ENCODE measurements at places on chromosomes 2 and 18.

GRCh38 chr18:23936381-23936958, 78.1 kb upstream of the TTC39C start:
- DNase-seq, result no peak

DNA sequence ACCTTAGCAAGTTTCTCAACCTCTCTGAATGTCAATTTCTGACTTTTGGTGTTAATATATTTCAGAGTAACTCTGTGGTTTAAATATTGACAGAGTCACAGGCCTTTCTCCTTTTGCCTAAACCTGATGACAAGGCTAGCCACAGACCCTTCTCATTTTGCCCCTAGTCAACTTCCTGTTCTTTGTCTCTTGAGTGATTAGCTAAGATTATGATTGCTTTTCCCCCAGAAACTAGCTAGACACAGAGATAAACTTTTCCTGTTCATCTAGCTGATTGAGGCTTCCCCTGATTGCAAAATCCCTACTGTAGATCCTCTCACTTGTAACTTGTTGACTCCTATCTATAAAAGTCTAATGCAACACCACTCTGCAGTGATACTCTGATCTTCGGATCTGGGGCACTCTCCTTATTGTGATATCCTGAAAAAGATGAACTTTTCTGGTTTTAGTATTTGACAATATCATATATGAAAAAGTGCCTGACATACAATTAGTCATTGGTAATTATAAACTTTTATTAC, 241.4 kb downstream of the ZNF385B start:
- no peak for DNase-seq

GRCh38 chr2:226117510-226118065, 682.0 kb downstream of the IRS1 start:
- DNase-seq, result no peak

- no peak for DNase-seq
Observed at GRCh38 chr18:21457179-21457535, 143.3 kb downstream of the ESCO1 start.

GRCh38 chr2:234374736-234375135, 122.1 kb downstream of the ARL4C start:
- DNase-seq, result no peak

DNA sequence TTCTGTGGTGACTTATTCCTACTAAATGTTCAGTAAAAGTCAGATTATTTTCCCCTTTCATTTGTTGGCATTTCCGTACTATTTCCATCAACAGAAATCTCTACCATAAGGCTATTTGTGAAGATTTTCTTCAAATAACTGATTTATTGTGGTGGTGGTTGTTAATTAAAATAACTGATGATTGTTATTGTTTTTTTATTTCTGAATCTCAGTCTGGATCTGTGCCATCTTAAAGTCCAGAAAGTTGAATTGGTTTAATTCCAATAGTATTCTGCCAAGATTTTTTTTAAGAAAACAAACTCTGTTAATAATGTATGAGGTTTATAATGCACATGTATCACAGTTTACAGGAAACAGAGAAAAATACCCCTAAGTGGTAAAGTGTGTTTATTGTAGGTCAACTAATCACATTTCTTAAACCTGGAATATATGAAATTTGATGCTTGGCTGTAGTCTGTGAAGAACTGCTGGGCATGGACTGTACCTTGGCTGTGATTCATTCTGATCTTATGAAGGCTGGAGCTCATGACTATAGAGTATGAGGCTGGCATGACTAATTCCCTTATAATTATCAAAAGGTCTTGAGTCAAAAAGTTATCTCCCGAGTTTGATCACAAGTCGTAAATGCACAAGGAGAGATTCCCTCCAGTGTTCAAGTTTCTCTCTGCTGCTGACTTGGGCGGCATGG, 134.2 kb upstream of the RND3 start:
- no peak for DNase-seq

DNA sequence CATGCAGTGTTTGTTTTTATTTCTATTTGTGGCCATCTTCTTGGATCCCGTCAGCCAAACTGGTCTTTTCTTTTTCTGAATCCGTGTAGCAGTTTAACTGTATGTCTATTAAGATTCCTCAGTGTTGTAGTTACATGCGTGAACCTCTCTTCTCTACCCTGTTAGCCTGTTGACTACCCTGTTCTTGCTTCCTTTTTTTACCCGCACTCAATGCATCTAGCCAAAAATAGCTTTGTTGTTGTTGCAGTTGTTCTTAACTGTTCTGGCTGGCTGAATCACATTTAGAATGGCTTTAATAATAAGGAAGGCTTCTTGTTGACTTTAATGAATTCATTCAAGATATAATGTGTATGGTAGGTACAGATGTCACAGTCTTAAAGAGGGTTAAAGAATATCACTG, 137.1 kb downstream of the LCLAT1 start:
- no peak for DNase-seq

DNA sequence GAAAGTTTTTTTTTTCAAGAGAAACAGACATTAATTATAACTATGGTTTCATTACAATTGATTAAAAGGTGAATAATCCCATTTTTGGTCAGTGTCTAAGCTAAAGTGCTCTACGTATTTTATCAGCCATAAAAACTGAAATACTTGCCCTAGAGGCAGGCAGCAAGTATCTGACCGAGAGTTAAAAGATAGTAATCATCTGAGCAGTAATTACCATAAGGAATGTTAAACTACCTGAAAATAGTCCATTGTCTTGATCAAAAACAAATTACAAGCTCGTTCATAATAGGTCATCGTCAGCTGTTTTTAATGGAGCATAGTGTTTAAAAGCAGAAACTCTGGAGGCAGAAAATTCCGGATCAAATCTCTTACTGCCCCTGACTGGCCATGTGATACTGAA, 105.7 kb upstream of the ZEB2 start:
- DNase-seq, result no peak

- no peak for DNase-seq
Observed at GRCh38 chr2:237244976-237245646, 159.4 kb downstream of the COPS8 start.

- DNase-seq, result no peak
Observed at GRCh38 chr18:44370861-44371260, 309.8 kb upstream of the SETBP1 start.

DNA sequence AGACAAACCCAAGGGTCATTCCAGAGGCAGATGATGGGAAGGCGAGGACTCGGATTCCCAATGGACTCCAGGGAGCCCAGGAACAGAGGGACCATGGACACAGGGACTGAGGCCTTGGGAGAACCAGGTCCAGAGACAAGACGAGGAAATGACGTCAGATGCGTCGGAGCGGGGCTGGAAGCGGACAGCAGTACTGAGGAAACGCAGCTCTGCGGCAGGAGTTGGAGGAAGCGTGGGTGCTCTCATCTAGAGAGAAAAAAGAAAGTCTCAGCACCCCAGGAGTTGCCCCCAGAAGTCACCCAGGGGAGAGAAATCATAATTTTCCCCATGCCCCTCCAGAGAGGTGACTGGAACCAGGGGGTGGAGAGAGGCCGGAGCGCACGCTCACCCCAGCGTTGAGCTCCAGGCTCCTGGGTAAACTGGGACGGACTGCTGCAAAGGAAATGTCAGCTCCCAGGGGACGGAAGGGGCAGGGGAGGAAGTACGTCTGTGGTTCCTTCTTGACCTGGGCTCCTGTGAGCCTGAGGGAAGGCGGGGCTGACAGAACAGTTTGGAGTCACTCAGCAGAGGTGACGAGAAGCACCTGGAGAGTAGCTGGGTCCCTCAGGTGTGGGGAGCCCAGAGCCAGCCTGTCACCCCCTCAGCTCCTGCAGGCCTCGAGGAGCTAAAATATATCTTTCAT, 44.7 kb downstream of the CMPK2 start:
- no peak for DNase-seq

DNA sequence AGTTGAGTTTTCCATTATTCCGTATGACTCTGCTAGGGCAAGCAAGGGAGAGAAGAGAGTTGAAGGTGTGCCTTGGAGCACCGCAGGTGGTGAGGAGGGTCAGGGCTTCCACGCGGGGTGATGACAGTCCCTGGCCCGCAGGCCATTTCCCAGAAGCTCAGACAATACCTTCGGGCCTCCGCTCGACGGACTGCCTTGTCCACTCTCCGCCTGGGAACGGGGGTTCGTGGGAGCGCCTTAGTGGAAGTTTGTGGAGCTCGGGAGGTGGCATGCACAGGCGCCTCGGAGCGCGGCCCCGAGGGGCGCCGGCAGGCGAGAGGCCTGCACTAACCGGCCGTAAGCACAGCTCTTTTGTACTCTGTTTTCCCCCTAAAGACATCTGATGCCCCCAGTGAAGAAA, 69.8 kb downstream of the ARHGEF33 start:
- no peak for DNase-seq

DNA sequence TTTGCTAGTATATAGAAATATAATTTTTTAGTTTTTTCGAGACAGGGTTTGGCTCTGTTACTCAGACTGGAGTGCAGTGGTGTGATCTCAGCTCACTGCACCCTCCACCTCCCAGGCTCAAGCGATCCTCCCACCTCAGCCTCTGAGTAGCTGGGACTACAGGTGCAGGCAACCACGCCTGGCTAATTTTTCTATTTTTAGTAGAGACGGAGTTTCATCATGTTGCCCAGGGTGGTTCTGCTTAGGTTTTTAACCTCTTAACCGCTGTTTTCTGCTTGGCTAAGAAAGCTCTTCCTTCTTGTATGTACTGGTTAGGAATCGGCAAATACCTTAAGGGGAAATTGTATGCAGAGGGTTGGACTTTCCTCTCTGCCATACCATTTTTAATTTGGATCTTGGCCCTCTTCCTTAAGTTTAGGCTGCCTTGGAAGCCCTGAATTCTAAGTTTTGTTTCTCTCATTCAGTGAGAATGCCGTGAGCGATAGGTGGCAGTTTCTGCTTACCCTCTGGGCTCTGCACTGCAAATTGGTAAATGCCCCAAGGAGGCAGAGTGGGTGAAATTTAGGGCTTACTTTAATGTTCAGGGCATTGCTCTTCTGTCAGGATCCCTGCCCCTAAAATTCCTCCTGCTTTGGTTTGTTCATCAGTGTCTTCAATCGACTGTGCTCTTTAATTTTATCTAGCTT, 32.3 kb downstream of the EML6 start:
- DNase-seq, result no peak

DNA sequence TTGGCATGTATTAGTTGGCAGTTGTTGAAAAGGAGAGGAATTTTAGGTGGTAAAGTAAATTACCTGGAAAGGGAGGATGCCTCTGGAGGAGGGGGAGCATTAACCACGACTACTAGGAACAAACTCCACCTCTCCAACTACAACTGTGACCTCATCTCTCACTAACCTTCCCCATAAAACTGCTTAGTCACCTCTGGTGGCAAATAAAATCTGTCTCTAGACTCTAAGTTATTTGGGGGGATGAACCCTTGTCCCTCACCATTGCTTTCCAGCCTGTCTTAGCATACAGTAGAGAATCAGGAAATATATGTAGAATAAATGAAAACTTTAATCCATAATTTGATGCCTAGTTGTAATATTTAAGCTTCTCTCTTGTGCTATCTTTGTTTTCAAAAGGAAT, 27.6 kb upstream of the MYO1B start:
- no peak for DNase-seq

DNA sequence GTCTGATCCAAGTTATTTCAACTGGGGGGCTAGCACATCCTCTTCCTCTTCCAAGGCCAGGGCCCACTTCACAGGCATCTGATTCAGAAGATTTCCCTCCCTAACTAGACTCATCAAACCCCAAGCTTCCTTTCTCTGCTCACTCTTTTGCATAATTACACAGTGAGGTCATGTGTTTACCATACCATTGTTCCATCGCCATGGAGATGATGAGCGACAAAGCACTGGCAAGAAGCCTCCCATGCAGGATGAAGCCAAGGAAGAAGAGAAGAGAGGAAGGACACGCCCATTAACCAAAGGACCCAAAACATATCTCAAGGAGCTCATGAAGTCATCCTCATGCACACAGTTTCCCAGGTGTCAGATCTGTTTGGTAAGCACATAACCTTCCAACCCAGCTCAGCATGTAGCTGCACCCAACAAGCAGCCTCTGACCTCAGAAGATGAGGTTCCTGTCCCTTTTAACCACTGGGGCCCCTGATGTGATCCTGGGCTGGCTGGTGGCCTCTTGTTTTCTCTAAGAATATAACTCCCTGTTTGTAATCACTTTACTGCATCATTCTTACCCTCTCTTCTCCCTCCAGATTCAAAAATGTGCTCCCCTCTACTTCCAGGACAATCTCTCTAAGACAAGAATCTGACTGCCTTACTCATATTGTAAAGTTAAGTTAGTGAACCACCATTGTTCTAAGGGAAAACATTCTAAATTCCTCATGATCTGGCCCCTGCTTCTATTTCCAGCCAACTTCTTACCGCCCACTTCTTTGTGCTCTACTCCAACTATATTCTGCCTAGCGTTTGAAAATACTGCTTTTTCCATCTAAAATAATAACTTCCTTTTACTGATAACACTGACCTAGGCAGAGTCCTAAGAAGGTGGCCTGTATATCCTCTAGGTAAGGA, 190.1 kb downstream of the TTC32 start:
- DNase-seq, result peak; percentile 97

- no peak for DNase-seq
Observed at GRCh38 chr2:113284476-113284875, 5.8 kb upstream of the PAX8 start.

- DNase-seq, result no peak
Observed at GRCh38 chr2:241507430-241508239, 749 bp downstream of the STK25 start.

DNA sequence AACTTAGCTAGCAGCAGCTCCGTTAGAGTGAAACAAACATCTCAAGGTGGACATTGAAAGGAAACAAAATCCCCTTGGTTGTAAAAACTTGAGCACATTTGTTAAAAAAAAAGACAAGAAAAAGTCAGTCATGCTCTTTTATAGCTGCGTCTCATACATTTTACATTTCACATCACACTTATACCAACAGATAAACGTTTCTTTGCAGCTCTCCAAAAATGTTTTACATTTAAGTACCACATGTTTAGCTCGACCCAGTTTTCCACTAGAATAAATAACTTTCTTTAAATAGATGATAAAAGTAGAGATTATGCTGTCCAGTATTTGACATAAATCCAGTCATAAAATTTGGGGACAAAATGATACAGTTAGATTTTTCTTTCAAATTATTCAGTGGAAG, 297.0 kb upstream of the ST6GAL2 start:
- no peak for DNase-seq

- no peak for DNase-seq
Observed at GRCh38 chr18:45275367-45276113, 339.7 kb upstream of the SLC14A2 start.

DNA sequence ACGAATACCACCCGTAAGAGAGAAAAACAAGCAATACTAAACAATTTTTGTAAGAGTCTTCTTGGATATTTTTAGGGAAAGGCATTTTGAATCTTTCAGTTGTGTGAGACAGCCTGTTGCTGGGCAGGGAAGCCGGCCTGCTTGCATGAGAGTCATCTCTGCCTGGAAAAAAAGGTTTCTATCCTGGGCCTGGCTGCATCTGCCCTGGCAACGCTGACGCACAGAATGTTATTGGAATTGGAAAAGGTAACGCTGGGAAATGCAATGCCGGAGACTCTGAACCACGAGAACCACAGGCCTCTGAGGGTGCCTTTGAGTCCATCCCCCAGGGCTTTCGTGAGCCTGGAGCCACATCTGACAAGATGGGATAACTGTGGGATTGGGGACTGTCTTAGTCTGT, 17.9 kb upstream of the NPAS2 start:
- DNase-seq, result no peak

DNA sequence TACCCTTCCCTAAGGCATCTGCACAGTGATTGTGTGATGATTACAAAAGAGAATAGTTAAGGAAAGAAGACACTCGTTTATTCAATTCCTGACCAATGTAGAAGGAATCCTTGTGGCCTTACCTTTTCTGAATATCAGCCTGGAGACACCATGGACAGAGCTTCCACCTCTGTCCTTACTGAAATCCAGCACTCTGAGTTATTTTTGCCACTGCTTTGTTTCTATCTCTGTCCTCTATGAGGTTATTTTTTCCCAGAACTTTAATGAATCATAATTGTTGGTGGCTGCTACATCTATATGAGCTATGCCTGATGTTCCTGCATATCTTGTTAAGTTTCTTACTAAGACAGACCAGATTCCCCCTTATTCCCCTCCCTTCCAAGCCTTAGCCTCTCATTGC, 275.1 kb downstream of the SETBP1 start:
- DNase-seq, result no peak

Measured in HFF-Myc (cell line).